ENCODE measurements at places on chromosomes 12 and 14.

DNA sequence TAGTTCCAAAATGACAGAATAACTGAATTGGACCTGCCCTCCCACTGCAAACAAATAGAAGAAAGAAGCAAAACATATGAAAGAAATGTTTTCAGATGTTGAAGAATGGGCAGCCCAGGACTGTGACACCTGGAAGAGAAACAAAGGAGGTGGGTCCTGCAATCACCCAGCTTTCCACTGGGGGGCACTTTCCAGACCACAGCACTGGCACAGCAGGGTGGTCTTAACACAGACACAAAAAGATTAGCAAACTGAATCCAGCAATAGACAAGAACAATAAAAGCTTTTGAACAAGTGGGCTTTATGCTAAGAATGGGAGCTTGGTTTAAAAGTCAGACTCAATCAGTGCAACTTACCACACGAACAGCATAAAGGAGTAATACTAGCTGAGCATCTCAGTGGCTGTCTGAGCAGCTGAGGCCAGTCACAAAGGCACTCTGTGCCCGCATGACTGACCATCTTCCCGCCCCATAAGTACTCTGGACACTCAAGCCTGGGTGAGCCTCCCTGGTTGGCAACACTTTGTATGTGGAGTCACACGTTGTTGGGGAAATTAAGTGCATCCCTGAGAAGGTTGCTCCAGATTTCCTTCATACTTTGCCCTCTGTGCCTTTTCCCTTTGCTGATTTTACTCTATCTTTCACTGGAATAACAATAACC, 27.7 kb downstream of the JKAMP start:
- DNase-seq, result peak; percentile 35

DNA sequence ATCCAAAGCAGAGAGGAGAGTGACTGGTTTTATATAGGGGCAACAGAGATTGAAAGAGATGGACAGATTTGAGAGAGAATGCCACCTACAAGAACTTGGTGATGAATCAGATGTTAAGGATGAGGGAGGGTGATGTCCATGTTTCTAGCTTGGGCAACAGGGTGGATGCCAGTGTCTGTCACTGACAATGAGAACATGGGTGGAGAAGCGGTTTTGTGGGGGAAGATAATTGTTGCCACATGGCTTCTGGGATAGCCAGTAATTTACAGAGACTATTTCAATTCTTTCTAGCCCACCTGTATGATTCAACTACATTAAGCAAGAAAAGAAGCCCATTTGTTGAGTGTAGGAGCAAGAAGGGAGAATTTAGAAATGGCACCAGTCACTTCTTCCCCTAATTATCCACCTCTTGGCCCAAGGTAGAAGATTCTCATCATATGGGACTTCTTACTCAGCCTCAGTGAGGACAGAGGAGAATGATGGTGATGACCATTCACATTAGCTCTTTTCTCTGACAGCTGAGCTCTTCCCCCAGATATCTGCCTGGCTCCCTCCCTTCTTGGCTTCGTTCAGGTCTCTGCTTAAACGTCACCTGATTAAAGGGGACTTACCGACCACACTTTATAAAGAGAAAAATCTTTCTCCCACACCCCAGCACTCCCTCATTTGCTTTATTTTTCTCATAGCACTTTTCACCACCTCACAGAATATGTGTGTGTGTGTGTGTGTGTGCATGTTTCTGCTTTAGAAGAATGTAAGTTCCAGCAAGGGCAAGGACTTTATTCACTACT, 117.8 kb downstream of the DUSP6 start:
- no peak for DNase-seq

DNA sequence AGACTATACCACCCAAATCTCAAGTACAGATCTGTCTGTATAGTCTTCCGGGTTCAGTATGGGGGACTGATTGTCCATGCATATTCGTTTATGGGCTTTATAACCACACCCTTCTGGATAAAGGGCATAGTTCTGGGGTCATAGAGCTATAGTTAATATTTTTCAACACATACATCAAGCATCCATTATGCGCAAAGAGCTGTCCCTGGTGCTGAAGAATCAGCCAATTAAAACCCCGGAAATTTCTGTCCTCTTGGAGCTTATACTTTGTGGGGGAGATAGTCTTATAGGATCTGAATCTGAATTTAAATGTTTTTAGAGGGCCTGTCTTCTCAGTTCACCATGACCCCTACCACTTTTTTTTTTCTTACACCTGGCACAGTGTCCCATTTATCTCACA, 256.7 kb downstream of the SUDS3 start:
- DNase-seq, result no peak

DNA sequence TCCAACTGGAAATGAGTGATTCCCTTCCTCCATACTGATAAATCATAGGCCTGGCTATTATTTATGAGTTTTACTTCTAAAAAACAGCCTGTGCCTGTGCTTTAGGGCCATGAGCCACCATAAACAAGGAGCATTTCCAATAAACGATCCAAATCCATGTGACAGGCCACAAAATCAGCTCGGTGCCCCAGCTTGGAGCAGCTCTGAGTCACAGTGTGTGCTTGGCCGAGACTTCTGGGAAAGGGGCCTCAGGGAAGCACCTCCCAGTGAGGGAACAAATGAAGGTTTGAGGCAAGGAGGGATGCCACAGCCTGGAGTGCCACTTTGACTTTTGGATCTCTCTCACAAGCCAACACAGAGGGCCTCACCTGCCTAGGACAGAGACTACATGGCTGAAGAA, 190.4 kb downstream of the NTF3 start:
- DNase-seq, result no peak

- no peak for DNase-seq
Observed at GRCh38 chr14:85531141-85531586, 1.2 kb downstream of the FLRT2 start.

DNA sequence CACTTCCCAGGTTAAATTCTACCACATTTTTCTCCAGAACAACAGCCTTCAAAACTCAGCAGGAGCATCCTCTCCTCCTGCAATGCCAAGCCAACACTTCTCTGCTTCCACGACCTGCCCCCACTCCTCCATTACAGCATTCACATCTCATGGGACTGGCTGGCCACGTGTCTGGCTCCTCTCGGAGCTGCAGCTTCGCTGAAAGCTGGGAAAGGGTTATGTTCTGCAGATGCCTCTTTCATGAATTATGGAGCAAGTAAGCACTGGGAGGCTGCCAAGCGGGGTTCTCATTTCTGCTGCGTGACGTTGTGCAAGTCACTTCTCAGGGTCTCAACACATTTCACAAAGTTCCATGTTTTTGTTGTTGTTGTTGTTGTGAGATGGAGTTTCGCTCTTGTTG, 142.2 kb upstream of the RFLNA start:
- no peak for DNase-seq

GRCh38 chr14:50944647-50945413, 547 bp upstream of the PYGL start:
- DNase-seq, result no peak

DNA sequence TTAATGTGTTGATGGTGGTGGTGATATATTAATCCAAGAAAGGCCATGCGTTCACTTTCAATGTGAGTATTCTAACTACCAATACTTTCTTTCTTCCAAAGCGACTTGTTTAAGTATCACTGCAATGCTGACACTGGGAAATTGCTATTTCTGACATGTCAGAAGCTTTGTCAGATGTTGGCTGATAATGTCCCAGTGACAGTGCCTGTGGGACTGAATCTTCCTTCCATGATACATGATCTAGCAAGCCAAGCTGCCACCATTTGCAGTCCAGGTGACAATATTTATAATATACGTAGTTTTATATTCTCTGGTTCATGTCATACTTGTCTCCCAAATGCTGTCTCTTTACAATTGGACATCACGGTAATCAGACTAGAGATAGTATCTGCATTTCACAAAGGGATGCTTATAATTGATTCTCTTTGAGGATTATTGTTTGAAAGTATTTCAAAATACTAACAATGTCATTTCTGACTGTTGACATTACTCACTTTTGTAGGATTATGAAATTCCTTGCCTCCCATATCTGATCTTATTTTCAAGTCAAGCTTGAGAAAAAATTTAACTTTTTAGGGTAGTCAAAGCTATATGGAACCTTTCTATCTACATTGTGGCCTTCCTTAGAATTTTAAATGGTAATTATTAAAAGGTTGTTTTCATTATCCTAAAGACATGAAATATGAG, 57.3 kb downstream of the KNTC1 start:
- DNase-seq, result no peak

GRCh38 chr12:3537719-3538465, 46.9 kb downstream of the PRMT8 start:
- peak; percentile 32 for DNase-seq

DNA sequence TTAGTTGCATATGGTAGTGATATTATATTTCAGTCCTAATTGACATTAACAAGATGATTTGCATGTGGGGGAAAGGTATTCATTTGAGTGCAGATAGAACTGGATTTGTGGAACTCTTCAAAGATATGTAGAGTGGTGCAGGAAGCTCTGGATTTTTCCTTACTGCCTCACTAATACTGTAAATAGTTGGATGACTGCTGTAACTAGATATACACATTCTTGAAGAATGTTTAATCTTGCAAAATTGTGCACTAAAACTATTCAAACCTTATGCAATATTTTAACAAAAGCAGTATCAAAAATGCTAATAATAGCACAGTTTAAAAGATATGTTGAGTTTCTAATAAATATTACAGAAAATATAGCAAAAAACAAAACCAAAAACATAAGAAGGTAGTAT, 43.1 kb upstream of the ATF7IP start:
- no peak for DNase-seq

DNA sequence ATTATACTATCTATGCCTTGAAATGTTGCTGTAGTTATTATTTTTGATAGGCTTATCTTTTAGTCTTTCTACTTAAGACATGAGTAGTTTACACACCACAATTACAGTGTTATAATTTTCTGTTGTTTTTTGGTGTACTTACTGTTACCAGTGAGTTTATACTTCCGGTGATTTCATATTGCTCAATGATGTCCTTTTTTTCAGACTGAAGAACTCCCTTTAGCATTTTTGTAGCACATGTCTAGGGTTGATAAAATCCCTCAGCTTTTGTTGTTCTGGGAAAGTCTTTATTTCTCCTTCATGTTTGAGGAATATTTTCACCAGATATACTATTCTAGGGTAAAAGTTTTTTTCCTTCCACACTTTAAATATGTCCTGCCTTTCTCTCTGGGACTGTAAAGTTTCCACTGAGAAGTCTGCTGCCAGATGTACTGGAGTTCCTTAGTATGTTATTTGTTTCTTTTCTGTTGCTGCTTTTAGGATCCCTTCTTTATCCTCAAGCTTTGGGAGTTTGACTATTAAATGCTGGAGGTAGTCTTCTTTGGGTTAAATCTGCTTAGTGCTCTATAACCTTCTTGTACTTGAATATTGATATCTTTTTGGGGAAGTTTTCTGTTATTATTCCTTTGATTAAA, 41.5 kb upstream of the FERMT2 start:
- DNase-seq, result no peak

- no peak for DNase-seq
Observed at GRCh38 chr14:68749487-68750475, 43.1 kb downstream of the ZFP36L1 start.

DNA sequence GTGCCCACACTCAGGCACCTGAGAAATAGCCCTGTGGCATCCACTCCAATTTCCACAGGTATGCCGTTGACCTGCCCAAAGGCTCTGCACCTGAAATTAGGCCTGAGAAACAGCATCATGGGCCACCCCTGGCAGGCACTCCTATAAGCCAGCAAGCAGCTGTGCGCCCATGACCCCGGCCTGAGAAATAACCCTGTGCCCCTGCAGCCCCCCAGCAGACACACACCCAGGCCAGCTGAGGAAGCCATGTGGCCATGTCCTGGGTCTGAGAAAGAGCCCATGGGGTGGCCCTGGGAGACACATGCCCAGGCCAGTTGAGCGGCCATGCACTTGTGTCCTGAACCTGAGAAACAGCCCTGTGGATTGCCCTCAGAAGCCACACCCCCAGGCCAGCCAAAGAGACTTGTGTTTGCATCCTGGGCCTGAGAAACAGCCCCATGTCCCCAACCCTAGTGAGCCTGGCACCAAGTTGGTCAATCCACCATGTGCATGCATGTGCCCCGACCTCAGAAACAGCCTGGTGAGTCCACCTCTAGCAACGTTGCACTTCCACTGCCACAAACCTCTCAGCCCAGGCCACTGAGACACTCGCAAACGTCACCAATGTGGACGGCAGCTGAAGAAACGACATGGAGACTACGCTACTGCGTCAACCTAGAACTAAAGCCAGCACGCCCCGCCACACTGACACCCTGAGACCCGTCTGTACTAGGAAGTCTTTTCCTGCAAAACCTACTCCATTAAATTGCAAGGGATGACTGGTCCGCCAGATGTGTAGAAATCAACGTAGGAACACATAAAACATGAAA, 411.9 kb downstream of the TMEM121 start:
- no peak for DNase-seq

DNA sequence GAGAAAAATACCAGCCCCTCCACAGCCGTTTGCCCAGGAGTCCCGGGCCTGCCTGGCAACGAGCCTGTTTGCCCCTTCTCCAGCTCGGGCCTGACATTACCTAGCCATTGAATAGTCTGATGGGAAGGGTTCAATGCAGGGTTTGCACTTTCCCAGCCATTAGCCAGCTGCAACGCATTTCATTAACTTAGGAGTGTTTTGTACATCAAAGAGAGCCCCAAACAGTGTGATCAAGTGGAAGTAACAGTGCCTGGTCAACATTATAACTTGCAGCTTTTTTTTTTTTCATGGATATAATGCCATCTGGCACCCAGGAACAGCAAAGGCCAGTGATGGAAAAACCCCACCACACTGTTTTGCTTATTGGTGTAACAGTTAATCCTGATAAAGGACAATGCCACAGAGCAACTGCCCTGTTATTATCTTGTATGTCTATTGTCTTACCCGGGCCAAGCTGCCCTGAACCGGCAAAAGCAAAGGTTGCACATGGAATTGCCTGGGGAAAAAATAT, 38.0 kb downstream of the BTG1 start:
- DNase-seq, result peak; percentile 84

DNA sequence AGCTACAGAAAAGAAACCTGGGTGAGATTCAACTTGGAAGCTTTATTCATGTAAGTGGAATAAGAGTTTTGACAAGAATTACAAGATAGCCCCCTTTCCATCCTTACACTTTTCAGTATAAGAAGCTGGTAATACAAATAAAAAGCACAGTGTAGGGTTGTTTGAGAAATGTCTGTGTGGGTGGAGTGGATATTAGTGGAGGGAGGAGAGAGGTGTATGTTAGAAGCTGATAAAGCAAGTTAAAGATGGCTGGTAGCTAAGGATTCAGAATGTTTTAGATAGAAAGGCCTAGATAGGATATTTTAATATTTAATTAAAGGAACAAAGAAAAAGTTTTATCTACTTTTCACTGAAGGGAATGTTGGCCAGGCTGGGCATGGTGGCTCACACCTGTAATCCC, 12.5 kb downstream of the CFAP54 start:
- DNase-seq, result no peak

DNA sequence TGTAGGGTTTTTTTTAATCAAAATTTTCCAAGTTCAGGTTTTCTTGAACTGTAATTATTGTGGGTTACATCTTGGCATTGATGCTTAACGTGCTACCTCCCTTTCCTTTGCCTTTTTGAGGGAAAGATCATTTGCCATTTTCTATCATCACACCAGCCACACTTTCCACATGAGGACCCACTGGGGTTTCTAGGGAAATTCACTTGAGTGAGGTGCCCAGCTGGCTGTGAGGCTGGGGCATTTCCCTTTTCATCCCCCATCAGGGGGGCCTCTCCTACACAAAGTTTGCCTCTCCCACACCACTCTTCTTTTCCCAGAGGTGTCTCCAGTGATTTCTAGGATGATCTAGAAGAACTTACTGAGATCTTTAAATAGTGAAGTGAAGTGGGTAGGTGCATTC, 335.7 kb downstream of the BMP4 start:
- no peak for DNase-seq

GRCh38 chr14:69328765-69329164, 68.8 kb downstream of the GALNT16 start:
- DNase-seq, result no peak

GRCh38 chr14:99685596-99685995, 1.5 kb downstream of the CYP46A1 start:
- no peak for DNase-seq
